Liver (tissue), 10 donors: ENCODE measurements at places on chromosomes 6 and 20.

DNA sequence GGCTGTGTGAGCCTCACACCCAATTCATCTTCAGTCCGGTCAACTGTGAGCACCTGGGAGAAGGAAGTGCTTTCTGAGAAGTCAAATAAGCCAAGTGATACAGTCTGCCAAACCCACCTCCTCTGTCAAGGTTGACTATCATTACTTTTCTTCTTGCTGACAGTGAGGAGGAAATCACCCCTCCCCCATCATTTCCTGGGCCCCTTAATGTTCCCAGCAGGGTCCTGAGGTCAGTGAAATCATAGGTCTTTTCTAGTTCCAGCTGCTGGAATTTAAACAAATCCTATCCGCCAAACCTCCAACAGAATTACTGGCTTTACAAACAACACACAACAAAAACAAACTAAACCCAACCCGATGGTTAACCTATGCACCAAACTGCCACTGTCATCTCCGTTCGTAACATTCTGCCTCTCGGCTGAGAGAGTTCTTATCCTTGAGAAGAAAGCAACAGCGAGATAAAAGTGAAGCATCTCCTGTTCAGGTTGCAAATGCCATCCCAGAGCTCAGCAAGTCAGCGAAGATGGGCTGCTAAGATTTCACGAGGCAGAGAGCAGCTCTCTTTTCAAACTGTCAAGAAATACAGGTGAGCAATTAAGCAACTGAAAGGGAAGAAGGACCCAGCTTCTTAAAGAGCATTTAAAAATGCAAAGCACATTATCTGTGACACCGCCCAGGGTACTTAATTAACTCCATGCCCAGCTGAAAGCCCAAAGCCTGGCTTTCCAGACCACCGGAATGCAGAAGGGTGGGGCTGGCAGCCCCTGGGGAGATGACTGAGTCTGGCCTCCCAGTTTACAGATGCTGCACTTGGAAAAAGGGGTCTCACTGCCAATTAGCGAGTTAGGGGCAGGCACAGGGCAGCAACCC is 24.7 kb downstream of the GFOD1 start:
- H3K36me3 ChIP-seq, result no peaks in the 10 kb centered on the region
- no peak overlapping the region for H3K4me3 ChIP-seq
- no peaks in the 10 kb centered on the region for H3K4me1 ChIP-seq
- no peak overlapping the region for H3K27ac ChIP-seq
- H3K27me3 ChIP-seq, result no peaks in the 10 kb centered on the region

DNA sequence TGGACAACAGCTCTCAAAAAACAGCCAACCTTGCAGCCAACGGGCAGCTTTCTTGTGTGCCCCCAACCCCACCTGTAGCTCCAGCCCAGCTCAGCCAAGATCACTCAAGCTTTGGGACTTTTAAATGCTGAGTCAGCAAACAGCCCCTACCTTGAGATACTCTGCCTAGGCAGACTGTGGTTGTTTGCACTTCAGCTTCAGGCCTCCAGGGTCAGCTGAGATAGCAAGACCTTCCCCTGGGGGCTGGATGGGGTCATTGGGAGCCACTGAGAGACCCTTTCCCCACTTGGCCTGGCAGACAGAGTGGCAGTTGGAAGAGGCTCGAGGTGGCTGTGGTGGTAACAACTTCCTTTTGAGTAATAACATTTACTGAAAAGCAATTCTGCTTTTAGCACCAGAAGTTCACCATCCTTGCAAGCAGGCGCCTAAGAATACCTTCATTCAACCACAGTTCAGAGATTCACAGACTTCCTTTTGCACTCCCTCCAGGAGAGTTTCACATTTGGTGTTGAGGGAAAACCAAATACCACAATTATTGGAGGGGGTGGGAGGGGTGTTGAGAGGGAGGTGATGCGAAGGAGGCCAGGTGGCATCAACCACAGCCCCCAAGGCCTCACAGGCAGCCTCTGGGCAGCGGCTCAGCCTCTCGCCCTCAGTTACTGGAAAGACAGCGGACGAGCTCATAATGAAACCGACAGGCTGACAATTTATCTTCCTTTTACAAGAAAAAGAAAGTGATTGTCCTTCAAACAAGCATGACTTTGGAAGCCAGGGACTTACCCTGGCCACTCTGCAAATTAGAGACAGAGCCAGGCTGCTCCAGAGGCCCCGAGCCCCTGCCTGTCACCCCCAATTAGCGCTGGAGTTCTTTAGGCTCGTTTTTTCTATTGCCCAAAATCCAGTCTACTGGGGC is 148.1 kb downstream of the CEBPB start:
- no peaks in the 10 kb centered on the region for H3K36me3 ChIP-seq
- peak; percentile 41 for DNase-seq
- peak overlapping the region; percentile 52 for H3K27ac ChIP-seq
- H3K4me1 ChIP-seq, result no peaks in the 10 kb centered on the region

DNA sequence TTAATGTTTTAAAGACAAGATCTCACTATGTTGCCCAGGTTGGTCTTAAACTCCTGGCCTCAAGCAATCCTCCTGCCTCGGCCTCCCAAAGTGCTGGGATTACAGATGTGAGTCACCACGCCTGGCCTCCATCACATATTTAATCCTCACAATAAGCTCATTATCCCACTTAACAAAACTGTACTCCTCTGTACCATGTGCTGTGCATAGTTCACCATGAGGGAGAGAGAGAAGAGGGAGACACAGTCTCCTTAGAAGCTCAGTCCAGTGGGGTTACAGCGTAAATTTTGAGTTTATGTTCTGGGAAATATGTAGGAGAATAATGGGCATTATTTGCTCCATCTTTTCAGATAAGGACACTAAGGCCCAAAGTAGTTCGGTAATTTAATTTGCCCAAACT is 7.9 kb upstream of the CPNE5 start:
- no peaks in the 10 kb centered on the region for H3K4me1 ChIP-seq
- no peaks in the 10 kb centered on the region for H3K36me3 ChIP-seq
- no peak overlapping the region for H3K27ac ChIP-seq
- no peak overlapping the region for H3K4me3 ChIP-seq

- H3K4me3 ChIP-seq, result no peak overlapping the region
- H3K27ac ChIP-seq, result no peak overlapping the region
- H3K4me1 ChIP-seq, result no peaks in the 10 kb centered on the region
- H3K36me3 ChIP-seq, result no peaks in the 10 kb centered on the region
These were observed 105.5 kb downstream of the NRSN1 start for GRCh38 chr6:24231438-24231977.

GRCh38 chr6:27531772-27532459 is 59.0 kb upstream of the ZNF184 start:
- H3K27ac ChIP-seq, result no peak overlapping the region
- no peak overlapping the region for H3K4me3 ChIP-seq
- H3K27me3 ChIP-seq, result no peaks in the 10 kb centered on the region
- no peaks in the 10 kb centered on the region for H3K36me3 ChIP-seq

DNA sequence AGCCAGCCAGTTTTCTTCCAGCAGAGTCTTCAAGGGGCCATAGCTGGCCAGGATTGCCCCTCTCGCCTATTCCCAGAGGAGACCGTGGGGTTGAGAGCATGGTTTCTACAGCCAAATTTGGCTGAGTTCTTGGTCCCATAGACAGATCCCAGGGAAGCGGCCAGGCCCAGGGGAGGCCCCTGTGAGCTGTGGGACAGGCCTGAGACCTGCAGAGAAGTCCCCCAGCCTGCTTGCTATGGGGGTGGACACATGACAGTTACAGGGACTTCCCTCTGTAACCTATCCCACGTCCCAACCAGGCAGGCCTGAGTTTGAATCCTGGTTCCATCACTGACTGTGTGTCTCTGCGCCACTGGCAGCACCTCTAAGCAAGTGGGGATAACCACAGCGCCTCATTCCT is 2.6 kb downstream of the TCF15 start:
- H3K4me1 ChIP-seq, result peaks cover 3% of the 10 kb centered on the region
- no peaks in the 10 kb centered on the region for H3K36me3 ChIP-seq
- no peak overlapping the region for H3K27ac ChIP-seq
- DNase-seq, result no peak
- H3K27me3 ChIP-seq, result peaks cover 9% of the 10 kb centered on the region
- no peak overlapping the region for H3K4me3 ChIP-seq

DNA sequence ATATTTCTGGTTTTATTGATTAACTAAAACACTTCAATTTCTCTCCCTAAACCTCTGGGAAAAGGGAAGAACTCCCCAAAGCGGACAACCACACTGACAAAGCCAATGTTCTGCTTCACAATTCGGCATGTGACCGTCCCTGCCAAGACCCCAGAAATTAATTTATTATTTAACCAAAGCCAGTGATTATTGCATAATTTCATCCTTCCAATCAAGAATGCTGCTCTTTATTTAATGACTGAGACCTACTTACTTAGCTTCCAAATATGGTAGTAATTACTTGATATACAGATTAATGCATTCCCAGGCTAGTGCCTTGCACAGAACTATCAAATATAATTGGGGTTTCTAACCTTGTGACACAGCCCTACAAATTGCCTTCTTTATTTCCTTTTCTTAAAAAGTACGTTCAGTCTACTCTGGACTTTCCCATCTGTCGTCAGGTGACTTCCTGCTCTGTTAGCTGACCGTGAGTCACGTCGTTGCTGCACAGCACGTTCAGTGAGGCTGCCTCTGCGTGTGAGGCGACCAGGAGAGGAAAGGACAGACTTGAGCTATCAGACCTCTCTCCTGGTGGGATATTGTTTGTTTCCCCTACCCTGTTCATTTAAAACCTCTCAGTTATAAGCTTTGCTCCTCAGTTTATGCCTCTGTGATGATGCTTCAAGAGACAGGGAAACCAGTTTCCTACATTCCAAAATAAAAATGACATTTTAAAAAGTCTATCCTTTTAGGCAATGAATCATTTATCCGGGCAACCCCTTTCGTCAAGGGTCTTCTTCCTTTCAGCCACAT is 55.7 kb upstream of the TNFAIP3 start:
- H3K27ac ChIP-seq, result peak overlapping the region; percentile 15
- H3K27me3 ChIP-seq, result no peaks in the 10 kb centered on the region
- H3K36me3 ChIP-seq, result no peaks in the 10 kb centered on the region
- no peak for DNase-seq
- peaks cover 5% of the 10 kb centered on the region for H3K4me1 ChIP-seq
- H3K4me3 ChIP-seq, result no peak overlapping the region

- no peak for DNase-seq
- no peaks in the 10 kb centered on the region for H3K27me3 ChIP-seq
- no peaks in the 10 kb centered on the region for H3K4me1 ChIP-seq
These were observed 22.9 kb upstream of the DDR1 start for GRCh38 chr6:30861257-30862048.

GRCh38 chr20:24507182-24507853 is 37.9 kb downstream of the SYNDIG1 start:
- no peaks in the 10 kb centered on the region for H3K4me1 ChIP-seq
- no peaks in the 10 kb centered on the region for H3K27me3 ChIP-seq
- no peak overlapping the region for H3K4me3 ChIP-seq
- DNase-seq, result no peak
- no peak overlapping the region for H3K27ac ChIP-seq
- no peaks in the 10 kb centered on the region for H3K36me3 ChIP-seq

- DNase-seq, result no peak
- no peak overlapping the region for H3K27ac ChIP-seq
- no peaks in the 10 kb centered on the region for H3K36me3 ChIP-seq
- H3K4me1 ChIP-seq, result peaks cover 8% of the 10 kb centered on the region
- H3K27me3 ChIP-seq, result peaks cover 11% of the 10 kb centered on the region
These were observed 2.1 kb downstream of the TNFRSF21 start for GRCh38 chr6:47307362-47308197.
